GM04503 (cell line): ENCODE measurements at places on chromosomes 2 and 18.

DNA sequence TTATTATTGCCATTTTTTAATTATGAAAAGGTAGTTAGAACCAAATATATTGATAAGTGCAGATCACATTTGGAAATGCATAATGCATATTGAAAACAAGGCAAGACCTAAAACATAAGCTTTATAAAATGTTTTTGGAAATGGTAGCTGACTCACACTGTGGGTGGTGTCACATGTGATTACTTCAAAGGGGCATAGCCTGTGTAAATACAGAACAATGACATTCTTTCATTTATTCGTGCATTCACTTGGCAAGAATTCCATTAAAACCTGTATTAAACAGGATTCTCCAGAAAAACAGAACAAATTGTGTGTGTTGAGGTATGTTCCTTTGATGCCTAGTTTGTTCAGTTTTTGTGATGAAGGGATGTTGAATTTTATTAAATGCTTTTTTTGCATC lies 427.3 kb upstream of the ST6GAL2 start:
- DNase-seq, result no peak

DNA sequence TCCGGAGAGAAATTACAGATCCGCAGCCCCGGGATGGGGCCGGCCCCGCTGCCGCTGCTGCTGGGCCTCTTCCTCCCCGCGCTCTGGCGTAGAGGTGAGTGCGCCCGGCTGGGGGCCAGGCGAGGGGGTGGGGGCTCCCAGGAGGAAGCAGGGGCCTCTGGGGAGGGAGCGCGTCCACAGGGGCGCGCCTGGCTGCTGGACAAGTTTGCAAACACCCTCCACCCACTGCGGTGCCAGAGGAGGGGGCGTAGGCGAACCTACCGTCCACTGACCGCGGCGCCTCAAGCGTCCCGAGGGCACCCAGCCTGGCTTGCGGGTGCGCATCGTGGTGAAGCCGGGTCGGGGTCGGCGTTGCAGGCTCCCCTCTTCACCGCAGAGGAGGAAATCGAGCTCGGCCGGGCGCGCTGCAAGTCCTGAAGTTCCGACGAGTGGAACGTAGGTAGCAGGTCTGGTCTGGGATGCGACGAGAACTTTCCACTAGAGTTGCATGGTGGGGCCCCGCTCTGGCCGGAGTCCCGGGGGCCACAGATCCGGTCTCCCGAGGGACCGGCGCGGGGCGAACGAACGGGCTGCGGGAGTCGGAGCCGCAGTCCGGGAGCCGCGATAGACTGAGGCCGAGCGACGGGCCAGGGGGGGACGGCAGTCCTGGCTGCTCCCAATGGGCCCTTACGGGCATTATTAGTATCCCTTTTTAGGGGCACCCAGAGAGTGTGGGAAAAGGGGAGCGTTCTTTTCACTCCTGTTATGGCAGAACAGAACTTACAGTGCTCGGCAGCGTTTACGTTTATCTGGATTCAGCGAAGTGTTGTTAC lies 502 bp downstream of the MERTK start:
- DNase-seq, result no peak

GRCh38 chr2:143575340-143575739 lies 446.1 kb downstream of the ARHGAP15 start:
- DNase-seq, result no peak

- DNase-seq, result no peak
Measured at GRCh38 chr2:201837824-201838431, 31.6 kb downstream of the CDK15 start.
